ENCODE measurements at places on chromosomes 11 and 22.

DNA sequence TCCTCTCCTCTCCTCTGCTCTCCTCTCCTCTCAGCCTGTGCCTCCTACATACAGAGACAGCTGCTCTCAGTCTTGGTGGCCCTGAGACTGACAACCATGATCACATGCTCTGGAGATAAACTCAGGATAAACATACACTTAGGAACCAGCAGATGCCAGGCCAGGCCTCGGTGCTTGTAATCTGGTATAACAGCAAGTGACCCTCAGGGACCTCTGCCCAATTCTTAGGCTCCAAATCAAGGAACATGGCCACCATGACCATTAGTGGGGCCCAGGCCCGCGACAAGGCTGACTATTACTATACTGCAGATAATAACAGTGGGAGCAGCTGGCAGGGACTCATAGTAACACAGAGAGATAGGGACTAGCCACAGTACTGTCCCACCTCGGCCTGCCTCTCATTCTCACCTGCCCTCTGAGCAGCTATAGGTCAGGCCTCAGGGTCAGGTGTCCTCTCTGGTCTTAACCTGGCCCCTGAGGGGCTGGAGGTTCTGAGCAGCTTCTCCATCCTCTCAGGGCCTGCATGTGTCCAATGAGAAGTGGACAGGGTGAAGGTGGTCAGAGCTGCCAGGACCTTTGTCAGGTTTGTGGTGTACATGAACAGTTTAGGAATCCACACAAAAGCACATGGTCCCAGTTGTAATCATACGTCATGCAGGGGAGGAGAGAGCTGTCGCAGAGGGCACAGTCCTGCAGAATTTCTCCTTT lies 106.1 kb downstream of the GGTLC2 start:
- no peak for DNase-seq

DNA sequence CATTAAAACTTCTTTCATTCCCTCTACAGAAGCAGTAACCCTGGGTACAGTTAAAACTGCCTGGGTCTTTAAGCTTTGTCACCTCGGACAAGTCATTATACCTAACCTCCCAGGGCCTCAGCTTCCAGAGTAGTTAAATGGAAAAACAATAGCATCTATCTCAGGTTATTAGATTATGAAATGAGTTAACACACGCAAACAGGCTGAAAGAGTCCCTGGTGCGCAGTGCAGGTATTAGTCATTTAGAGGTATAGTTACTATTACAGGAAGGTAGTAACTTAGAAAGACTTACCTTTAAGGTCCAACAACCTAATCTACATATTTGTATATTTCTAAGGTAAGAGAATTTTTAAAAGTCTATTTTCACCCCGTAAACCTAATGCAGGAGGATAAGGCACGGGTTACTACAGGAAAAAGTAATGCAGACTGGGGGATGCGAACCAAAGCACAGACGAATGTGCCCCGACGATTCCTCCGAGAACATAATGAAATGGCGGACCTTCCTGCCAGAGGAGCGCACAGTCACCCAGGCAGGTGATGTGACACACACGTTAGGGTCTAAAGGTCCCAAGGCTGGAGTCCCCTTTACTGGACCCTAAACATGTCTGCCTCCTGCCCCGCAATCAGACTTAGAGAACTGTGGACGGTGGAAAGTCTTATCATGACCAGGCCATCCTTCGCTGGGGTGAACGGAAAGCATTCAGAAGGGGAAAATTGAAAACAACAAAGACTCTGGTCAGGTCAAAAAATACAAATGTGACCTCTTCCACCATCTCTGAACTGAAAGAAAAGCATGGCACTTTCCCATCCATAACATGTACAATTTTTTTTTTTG lies 1.3 kb downstream of the NAP1L4 start:
- no peak for DNase-seq

DNA sequence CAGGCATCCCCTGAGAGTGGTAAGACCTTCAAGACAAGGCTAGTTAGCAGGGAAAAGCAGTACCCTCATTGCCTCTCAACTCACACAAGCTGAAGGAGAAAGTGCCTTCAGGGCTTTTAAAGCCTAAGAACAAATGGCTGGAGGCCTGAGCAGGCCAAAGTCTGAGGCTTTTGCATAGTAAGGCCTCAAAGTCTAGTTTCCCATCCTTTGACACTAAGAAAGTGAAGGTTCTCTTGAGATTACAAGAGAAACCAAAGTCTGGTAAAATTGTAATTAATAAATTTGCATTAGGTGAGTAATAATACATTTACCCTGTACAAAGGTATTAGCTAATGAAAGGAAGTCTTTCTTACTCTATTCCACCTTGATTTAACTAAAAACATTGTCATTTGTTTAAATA lies 47.0 kb upstream of the CCDC89 start:
- no peak for DNase-seq

DNA sequence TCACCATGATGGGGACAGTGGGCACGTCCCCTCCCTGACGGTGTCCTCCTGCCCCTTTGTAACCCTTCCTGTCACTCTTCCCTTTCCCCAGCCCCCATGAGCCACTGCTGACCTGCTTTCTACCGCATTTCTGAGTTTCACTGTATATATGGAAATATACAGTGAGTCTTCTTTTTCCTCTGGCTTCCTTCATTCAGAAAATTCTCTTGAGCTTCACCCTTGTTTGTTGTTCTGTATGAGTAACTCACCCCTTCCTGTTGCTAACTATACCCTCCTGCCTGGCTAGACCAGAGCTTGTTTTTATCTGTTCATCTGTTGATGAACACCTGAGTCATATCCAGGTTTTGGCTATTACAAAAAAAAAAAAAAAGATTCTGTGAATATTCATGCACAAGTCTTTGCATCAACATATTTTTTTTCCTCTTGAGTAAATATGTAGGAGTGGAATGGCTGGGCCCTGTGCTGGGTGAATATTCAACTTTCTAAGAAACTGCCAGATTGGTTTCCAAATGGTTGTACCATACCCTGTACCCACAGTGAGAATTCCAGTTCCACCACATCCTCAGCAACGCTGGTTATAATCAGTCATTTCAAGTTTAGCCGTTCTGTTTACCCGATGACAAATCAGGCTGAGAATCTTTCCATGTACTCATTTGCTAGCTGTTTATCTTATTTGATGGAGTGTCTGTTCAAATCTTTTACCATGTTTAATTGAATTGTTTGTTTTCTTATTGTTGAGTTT lies 62.0 kb downstream of the IGF2 start:
- peak; percentile 47 for DNase-seq

- DNase-seq, result no peak
Observed at GRCh38 chr11:33713856-33714398, 13.3 kb upstream of the C11orf91 start.

DNA sequence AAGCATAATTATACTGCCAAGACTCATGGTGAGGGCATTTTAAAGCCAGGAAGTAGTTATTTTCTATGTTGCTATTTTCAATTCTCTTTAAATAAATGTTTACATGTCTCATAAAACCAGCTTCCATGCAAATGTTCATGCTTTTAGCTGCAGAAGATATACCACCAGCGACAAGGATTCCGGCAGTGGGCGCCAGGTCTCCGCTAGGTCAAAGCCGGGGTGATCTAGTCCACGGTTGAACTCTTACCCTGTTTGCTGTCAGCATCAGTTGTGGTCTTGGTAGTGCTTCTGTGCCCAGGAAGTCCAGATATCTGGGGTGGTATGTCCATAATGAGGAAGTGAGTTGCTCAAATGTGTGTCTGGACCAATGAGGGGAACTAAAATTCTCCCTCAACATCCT lies 265.7 kb downstream of the BRD1 start:
- no peak for DNase-seq

DNA sequence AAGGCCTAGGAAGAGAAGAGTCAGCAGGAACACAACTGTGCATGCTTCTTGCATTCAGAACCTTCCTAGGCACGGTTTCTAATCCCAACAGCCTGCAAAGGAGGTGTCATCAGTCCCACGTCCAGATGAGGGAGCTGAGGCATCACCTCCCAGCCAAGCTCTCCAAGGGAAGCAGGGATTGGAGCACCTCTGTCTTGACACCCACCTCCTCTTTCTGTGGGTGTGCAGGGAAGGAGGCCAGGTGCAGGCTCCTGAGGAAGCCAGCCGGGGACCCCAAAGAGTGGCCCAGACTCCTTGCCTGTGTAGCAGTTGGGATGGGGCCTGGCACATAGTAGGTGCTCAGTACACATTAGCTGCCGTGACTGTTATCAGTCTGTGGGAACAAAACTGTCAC lies 2.0 kb downstream of the PNPLA5 start:
- peak; percentile 28 for DNase-seq

DNA sequence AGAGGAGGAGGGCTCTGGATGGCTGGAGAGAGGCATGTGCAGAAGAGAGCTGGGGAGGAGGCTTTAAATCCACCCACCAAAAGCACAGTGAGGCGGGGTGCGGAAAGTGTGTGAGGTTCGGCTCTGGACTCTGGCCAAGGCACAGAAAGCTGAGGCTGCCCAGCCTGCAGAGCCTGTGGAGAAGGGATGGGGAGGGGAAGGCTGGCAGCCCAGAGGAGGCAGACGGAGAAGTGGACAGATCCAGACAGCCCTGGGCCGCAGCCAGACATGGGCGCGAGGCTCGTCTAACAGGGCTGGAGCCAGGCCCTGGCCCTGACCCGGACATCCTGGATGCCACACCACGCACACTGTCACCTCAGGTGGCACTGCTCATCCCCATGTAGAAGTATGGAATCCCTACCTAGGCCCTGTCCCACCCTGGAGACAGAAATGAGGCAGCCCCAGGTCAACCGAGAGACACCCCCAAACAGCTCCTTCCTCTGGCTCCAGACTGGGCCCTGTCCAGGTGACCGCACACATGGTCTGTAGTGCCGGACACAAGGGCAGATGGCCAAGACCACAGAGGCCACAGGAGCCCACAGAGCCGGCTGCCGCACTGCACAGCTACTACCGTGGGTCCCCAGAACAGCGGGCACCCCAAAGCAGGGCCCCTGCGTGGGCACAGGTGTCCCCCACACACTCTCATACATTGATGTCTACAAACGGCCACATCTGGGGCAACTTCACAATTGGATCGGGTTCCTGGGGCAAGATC lies 16.6 kb upstream of the MOB2 start:
- DNase-seq, result no peak

- DNase-seq, result no peak
Observed at GRCh38 chr11:67455054-67455453, at the start of gene CABP4. CABP4 (plus strand) TSS chr11:67455354; CDS start chr11:67455424, 70 bp downstream.

DNA sequence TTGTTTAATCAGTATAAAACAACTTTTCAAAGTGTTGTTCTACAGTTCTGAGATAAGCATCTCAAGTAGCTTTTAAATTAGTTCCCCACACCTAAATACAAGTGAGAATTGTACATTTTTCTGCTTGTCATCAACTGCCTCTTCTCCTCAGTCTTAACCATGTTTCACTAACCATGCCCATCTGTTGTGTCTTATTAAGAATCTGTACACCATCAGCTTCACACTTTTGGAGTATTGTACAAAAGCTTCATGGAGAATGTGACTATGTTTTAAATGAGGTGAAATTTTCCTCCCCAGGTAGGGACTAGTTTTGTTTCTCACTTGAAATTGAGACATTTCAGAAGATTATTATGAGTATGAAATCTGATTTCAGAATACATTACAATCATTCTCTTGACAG lies 52.4 kb downstream of the SIK2 start:
- DNase-seq, result no peak

GRCh38 chr22:27800250-27801201 lies 1.0 kb downstream of the MN1 start:
- DNase-seq, result peak; percentile 33

- no peak for DNase-seq
Observed at GRCh38 chr11:133905677-133906156, 51.1 kb downstream of the IGSF9B start.

DNA sequence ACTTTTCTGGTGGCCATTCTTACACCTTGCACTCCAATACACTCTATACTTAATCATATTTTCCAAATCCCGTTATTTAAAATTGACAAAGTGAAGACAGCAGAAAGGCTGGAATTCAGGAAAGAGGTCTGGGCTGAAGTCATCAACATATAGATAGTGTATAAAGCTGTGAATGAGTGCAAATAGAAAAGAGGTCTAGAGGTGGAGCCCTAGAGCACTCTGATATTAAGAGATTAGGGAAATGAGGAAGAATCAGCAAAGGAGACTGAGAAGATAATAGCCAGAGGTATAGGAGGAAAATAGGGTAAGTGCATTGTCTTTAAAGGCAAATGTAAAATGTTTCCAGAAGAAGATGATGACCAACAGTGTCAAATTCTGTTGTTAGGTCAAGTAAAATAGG lies 7.9 kb downstream of the CTR9 start:
- DNase-seq, result no peak

GRCh38 chr22:26779929-26780328 lies 122.5 kb downstream of the MIAT start:
- DNase-seq, result no peak

GRCh38 chr11:5679811-5680210 lies 5.1 kb downstream of the TRIM5 start:
- no peak for DNase-seq

GRCh38 chr11:35398881-35399280 lies 20.5 kb downstream of the SLC1A2 start:
- no peak for DNase-seq

DNA sequence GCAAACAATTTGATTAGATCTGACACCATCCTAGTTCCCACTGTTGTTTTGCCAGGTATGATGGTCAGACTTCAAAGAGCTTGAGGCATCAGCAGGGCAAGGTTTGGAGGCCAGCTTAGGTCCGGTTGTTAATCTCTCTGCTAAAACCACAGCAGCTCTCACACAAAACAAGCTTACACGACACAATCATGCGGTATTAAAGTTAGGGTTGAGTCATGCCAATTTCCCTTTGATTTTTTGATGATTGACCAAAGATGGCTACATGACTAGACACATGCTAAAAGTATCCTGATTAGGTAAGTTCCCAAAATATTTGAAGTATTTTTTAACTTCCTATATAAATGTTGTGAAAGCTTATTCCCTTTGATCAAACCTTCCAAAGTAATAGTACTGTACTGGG lies 145.9 kb downstream of the ELP4 start:
- peak; percentile 70 for DNase-seq

GRCh38 chr11:108958368-108959104 lies 293.7 kb downstream of the DDX10 start:
- peak; percentile 50 for DNase-seq

DNA sequence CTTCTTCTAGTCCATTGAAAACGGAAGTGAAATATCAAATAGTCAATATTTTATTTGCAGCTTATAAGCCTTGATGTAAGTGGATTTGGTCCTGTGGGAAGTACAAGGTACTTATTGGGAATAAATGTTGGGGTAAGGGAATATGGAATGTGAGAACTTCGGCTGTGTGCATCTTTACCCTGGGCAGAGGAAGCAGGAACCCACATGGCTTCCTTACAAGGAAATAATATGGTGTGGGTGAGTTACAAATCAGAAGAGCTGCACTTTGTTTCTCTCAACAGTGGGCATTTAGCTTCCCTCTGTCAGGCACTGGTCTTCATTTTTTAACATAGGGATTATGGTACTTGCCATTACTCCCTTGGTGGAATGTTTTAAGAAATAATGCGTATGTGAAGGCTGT lies 77.9 kb downstream of the SCN3B start:
- no peak for DNase-seq

- DNase-seq, result no peak
Observed at GRCh38 chr11:65205602-65205967, 23.9 kb downstream of the CAPN1 start.
